ENCODE measurements at places on chromosomes 7 and 10.
A peak's percentile ranks its signal among the peaks of the same experiment; 100 is the strongest.

DNA sequence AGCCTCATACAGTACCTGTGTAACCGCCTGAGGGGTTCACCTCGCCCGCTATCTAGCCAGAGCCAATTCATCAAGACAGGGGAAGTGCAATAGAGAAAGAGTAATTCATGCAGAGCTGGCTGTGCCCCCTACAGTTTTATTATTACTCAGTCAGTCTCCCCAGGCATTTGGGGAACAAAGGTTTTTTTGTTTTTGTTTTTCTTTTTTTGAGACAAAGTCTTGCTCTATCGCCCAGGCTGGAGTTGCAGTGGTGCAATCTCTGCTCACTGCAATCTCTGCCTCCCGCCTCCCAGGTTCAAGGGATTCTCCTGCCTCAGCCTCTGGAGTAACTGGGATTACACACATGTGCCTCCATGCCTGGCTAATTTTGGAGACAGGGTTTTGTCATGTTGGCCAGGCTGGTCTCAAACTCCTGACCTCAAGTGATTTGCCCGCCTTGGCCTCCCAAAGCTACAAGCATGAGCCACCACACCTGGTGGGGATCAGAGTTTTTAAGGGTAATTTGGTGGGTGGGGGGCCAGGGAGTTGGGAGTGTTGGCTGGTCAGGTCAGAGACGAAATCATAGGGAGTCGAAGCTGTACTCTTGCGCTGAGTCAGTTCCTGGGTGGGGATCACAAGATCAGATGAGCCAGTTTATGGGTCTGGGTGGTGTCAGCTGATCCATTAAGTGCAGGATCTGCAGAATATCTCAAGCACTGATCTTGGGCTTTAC lies 116.5 kb downstream of the MARCHF5 start:
- DNase-seq, result no peak

GRCh38 chr10:89393898-89394297 lies 1.5 kb downstream of the IFIT1 start:
- no peak for DNase-seq

- peak; percentile 33 for DNase-seq
These were observed at the start of gene LRRN3 for GRCh38 chr7:111090846-111091245. LRRN3 (plus strand) TSS chr7:111091127; CDS start chr7:111122773, 31,646 bp downstream.

- DNase-seq, result no peak
These were observed 74.0 kb downstream of the ARID5B start for GRCh38 chr10:61975391-61975932.

DNA sequence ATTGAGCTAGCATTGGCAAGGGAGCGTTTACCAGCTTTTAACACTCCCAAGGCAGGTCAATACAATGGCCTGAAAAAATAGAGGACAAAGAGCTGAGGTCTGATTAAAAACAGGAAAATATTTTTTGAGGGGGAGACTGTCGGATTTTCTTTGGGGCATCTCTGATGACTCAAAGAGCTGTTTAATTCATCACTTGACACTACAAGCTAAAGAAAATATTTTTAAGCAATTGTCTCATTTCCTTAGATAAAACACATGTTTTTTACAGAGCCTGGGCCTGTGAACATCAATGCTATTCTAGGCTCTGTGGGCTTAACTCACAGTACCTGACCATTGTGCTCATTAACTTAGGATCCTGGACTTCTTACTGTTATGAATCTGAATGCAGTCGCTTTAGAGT lies 100.8 kb downstream of the NRP1 start:
- DNase-seq, result no peak

DNA sequence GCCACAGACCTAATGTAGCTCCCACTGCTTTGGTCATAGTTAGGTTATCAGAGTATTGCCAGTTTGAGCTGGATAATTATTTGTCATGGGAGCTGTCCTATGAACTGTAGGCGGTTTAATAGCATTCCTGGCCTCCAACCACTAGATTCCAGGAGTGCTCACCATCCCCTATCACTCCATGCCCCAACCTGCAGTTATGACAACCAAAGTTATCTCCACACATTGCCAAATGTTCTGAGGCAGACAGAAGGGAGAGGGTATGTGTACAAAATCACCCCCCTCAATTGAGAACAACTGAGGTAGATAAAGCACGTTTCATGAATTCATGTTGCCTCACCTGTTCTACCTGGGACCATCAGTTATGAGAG lies 119.0 kb upstream of the CACUL1 start:
- no peak for DNase-seq

- DNase-seq, result no peak
These were observed 2.2 kb downstream of the IFIT2 start for GRCh38 chr10:89304026-89304425.
